CD4-positive, alpha-beta memory T cell (primary cell): ENCODE measurements at places on chromosomes 4 and X.

- DNase-seq, result no peak
Measured at GRCh38 chr4:86386817-86387415, 27.1 kb upstream of the MAPK10 start.

GRCh38 chr4:174528226-174528625 lies 5.9 kb upstream of the HPGD start:
- no peak for DNase-seq

DNA sequence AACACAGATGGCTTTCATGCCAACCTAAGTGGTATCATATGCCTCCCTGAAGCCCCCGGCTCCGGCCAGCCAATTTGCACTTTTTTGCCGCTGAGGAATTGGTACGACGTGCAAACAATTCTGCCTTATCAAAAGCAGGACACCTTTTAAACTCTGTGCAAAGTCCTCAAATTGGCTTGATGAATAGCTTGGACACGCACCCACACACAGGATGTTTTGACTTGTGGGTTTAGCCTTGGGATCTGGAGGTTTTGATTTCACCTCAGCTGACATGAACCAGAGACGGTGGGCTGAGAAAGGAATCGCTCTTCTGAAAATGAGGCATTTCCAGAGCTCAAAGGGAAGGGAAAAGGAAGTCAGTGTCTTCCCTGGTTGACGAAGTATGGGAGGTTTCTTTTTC lies 110.8 kb upstream of the SHOX start:
- no peak for DNase-seq

- DNase-seq, result peak; percentile 43
Measured at GRCh38 chrX:153669174-153669890, 4.3 kb downstream of the PNCK start.

DNA sequence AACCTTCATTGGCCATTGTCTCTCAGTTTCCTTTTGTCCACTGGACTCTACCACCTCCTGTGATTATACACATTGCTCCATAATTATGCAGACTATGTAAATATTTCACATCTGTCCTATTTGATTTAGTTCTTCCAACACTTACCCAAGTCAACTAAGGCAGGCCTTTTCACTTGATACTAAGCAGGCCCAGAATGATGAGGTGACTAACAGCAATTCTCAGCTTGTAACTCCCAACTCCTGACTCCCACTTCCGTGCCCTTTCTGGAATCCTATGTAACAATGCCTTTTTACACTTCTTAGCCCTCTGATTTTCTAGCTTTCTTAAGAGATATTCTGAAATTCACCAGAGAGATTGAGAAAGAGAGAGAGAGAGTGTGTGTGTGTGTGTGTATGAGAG lies 6.6 kb downstream of the PAK3 start:
- no peak for DNase-seq

- no peak for DNase-seq
Measured at GRCh38 chr4:12389604-12390003, 960.9 kb upstream of the HS3ST1 start.

GRCh38 chr4:182808673-182809416 lies 108.3 kb downstream of the DCTD start:
- DNase-seq, result peak; percentile 77

DNA sequence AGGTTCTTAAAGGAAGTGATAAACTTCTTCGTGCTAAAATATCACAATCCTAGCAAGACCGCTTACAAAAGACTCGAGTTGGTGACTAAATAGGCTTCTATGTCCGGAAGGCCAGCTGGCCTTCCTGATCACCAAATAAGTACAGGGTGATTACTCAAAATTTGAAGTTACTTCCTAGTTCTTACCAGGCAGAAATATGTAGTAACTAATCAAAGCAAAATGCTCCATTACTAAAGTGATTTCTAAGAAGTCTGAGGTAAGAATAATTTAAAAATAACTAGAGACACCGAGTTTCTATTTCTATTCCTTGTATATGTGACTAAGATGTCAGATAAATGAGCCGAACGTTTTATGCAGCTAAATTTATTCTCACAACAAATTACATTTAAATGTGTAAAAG lies 62.2 kb downstream of the NSUN7 start:
- DNase-seq, result no peak

DNA sequence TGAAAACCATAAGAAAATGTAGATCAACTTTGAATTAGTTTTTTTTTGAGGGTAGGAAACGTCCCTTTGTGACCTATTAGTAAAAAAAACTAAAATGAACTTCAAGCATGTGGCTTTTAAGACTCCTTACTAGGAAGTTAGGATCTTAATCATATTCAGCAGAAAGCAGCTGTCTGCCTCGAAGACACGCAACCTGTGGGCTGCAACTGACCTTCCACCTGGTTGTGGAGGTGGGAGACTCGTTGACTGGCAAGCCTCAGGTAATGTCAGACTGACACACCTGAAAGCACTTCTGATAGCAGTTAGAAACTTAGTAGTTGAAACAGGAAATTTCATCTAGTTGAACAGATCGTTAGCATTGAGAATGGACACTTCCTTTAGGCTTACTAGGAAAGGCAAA lies 37.4 kb downstream of the CCNG2 start:
- DNase-seq, result no peak

GRCh38 chr4:94831607-94832006 lies 73.9 kb downstream of the BMPR1B start:
- DNase-seq, result no peak

DNA sequence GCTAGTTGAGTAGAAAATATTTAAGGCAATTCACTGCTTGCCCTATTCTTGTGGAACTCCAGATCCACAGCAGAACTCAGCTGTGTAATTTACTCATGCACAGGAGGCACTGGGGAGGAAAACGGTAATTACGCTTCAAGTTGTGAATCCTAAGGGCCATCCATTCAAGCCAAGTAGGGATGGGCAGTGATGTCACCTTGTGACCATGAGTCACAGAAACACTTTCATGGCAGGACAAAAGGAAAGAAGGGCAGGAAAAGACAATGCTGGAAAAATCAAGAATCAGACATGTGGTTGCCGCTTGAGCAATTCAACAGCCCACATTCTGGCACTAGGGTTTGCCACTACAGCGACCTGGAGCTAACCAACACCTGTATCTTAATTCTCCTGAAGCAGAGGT lies 1.4 kb downstream of the PAQR3 start:
- DNase-seq, result no peak

- no peak for DNase-seq
Measured at GRCh38 chr4:133483600-133484246, 334.6 kb downstream of the PCDH10 start.

GRCh38 chrX:124555036-124555595 lies 208.8 kb downstream of the SH2D1A start:
- DNase-seq, result no peak

DNA sequence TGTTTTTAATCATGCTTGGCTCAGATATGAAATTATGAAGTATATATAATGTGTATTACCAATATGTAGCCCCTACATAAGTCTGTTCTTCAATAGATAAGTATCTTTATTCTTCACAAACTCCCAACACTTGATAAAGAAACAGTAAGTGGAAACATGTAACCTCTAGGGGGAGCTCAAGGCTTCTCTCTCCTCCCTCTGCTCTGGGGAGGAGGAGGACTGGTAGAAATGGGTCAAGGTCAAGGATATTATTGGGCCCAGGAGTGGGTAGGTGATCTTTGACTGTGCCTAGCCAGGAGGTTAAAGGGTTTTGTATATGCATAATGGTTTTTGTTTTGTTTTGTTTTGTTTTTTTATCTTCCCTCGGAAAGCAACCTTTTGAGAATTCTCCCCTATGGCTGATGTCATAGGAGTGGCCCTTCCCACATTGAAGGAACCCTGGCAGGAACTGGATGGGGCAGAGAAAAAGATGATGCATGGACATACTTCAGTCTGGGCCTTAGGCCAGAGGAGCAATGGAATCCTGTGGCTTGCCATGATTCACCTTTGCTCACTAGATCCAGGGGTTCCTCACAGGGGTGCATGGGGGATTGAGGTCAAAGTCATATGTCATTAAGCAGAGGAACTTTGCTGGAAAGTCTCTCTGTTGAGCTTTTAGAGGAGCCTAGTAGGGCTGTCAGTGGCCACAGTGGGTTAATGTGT lies 460.3 kb downstream of the MID1IP1 start:
- peak; percentile 31 for DNase-seq

GRCh38 chr4:2337896-2338295 lies 76.0 kb upstream of the MXD4 start:
- DNase-seq, result no peak

DNA sequence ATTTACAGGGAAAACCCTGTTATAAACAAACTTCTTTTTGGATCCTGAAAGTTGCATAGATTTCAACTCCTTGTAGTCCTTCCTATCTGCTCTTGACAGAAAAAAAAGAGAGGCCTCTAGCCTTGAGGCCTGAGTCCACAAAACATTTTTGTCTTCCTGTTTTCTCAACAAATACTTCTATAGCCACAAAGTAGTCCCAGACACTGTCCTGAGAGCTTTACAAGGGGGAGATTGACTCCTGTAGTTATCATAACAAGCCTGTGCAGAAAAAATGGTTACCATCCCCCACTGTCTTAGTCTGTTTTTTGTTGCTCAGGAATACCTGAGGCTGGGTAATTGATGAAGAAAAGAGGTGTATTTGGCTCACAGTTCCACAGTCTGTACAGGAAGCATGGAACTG lies 35.2 kb downstream of the PCDH7 start:
- no peak for DNase-seq

- DNase-seq, result no peak
Measured at GRCh38 chr4:125991398-125991797, 676.6 kb downstream of the FAT4 start.

DNA sequence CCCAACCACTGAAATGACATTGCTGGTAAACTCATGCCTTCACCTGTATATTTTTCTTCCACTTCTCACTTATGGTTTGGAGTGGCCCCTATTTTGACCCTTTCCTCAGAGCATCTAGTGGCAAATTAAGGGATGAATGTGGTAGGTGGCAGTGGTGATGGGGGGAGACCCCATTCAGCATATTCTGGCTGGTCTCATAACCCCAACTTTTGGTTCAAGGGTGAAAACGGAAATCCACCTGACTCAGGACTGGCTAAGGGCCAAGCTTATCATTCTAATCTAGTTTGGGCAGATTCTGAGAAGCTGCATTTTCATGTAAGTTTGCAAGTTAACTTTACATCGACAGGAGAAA lies 47.0 kb upstream of the NSUN7 start:
- no peak for DNase-seq

GRCh38 chr4:147513091-147513490 lies 32.2 kb downstream of the EDNRA start:
- no peak for DNase-seq
